Mesenteric fat pad (tissue), 1 donor: ENCODE measurements at places on chromosomes 1 and 21.

DNA sequence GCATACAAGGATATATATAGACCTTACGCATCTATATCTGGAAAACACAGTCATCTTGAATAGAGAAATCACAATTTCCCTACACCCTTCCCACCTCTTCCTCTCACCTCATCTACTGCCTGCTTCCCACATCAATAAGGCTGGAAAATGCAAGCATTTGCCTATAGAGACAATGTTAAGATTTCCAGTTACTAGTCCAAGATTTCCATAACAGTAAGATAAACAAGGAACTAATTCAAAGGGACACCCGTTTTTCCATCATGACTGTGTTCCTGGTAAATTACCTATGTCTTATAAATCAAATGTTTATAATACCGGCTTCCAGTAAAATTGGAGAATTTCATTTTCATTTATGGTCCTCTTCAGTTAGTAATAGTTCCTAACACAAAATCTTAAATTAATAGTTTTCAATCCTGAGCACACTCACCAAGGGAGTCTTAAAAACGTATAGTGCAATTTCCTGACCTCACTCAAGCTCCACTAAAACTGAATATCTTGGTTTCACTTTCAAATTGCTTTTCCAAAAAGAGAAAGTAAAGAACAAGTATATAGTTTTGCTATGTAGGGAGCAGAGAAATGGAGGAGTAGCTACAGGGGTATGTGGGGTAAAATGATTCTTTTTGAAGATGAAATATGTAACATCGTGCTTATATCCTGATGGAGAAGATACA is 398.7 kb downstream of the PLPP3 start:
- DNase-seq = no peak

- DNase-seq = no peak
These were observed 121.0 kb downstream of the TMEM53 start for GRCh38 chr1:44553127-44553758.

GRCh38 chr1:87953732-87954344 is 625.2 kb downstream of the LMO4 start:
- no peak for DNase-seq

DNA sequence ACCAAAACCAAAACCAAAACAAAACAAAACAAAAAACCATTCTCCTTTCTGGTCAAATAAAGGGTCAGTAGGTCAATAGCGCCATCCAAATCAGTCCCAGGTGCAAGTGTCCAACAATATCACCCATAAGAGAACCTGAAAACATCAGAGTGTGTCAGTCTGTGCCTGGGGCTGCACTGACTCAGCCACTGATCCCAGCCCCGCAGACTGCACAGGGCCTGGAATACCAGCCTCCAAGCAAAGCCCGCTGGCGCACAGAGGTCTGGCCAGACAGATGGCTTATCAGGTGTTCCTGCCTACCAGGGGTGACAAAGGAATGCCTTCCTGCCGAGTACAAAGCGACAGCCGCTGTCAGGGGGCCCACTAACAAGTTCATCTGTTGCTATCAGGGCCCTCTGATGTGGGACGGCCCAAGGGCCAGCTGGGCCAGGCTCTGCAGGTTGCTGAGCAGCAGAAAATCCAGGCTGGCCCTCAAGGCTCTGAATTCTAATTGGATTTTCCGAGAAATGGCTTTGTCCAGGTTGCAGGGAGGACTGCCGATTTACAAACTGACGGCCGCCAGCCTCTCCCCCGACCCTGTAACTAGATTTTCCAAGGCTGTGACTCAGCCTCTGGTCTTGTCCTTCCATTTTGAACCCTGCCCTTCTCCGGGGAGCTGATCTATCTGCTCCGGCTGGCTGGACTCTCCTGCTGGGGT is 13.7 kb upstream of the TMEM51 start:
- DNase-seq = no peak

DNA sequence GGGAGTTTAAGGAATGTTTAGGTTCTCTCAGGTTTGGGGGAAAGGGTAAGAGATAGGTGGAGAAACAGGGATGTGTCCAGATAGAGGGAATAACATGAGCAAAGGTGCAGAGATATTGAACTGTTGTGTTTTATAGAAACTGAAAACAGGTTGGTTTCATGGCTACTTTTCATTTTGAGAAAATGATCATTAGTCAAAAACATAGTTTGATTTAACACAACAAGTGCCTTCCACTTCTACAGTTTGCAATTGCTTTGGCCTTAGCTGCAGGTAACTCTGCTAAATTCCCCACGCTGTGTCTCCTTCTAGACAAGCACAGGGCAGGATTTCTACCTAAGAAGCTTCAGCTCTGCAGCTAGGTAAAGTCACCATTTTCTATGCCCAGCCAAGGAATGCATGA is 124.9 kb downstream of the RGS2 start:
- DNase-seq = no peak

DNA sequence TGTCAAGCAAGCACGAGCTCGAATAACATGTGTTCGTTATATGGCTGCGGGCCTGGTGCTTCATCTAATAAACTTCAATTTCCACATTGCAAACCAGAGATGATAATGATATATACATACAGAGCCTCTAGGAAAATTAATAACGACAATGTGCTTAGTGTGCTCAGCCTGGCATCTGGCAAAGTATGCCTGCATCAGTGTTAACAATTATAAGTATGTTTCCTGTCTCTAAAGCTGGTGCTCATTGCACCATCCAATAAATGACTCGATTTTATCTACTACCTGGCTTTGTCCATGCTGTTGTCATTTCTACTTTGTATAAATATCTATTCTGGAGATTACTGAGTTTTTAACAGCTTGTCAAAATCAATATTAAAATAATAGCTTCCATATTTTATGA is 1402.6 kb downstream of the MRPL39 start:
- DNase-seq = no peak

DNA sequence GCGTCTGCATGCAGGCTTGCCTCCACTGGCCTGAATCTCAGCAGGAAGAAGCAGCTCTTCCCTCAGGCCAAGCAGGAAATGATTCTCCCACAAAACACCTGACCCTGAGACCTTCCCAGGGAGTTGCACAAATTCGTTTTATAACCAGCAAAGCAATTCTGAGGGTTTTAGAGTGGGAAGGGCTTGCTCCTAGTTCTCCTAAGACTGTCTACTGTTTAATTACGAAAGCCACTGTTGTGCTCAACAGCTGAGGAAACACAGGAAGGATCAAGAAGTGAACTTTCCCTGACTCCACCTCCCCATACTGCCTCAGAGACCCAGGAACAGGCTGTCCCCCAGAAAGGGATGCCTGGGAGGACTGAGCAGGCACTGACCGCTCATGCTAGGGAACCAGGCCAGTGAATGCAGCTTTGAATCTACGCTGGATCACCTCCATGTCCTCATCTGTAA is 37.0 kb upstream of the PUM1 start:
- no peak for DNase-seq

DNA sequence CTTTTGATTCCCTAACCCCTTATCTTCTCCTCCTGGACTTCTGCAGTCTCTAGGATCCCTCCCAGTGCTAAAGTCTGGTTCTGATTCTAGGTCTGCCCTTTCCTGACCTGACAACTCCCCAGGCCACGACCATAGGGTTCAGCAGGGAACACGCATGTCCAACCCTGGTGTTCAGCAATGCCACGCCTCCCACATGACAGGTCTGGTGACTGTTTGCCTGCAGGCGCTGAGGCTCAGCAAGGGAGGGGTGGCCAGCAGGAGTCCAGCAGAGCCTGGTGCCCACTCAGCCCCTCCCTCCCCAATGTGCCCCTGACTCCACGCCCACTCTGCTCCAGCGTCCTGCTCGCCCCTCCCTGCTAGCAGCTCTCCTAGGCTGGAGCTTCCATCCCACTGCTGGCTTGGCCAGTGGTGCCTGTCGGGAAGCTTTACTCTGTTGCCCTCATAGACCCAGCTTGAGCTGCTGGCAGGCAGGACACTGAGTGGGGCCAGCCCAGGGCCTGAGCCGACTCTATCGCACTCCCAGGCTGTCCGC is 17.3 kb downstream of the SLC9A1 start:
- DNase-seq = no peak

GRCh38 chr1:58094221-58094620 is 452.3 kb downstream of the OMA1 start:
- DNase-seq = no peak

- no peak for DNase-seq
These were observed 1.0 kb downstream of the ANKRD65 start for GRCh38 chr1:1419813-1420653.

GRCh38 chr21:31201548-31201947 is 142.5 kb downstream of the TIAM1 start:
- no peak for DNase-seq

DNA sequence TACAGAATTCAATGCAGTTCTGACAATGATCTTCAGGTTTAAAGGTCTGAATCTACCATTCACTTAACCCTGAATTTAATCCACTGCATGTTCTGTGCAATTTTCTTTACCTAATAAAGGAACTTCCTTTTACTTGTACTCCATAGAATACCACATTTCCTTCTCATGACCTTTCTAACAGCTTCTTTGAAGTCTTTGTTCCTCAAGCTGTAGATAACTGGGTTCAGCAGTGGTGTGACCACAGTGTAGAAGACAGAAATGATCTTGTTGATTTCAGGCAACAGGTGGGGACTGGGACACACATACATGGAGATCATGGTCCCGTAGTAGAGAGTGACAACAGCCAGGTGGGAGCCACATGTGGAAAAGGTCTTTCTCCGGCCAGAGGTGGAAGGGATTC is 878 bp downstream of the OR11L1 start:
- no peak for DNase-seq

- DNase-seq = no peak
These were observed 3.7 kb downstream of the SLC45A3 start for GRCh38 chr1:205676597-205676996.

DNA sequence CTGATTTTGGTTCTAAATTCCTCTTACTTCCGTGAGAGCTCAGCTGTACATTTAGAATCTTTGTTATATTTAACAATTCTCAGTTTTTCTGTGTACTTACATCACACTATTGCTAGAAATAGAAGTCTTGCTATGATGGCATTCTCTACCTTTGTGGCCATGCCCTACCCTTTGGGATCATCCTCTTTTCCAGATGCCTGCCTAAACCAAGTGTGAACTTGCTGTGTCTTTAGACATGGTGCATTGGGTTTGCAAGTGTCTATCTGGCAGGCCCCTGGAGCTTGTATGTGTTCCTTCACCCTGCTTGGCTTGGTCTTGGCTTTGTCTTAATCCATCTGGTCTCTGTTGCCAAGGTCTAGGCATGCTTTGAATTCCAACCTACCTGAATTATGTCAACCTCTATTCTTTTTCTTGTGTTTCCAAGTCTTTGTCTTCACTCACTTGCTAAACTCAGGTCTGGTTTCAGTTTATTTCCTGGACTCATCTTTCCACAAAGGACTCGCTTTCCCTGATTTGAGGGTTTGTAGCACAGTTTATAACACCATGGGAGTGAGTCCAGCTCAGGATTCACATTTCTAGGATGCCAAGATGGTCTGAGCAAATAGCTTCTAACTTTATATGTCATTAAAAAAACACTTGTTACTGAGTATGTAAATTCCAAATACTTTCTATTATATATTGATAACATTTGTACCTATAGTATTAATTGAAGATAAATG is 20.6 kb upstream of the APOBEC4 start:
- no peak for DNase-seq

DNA sequence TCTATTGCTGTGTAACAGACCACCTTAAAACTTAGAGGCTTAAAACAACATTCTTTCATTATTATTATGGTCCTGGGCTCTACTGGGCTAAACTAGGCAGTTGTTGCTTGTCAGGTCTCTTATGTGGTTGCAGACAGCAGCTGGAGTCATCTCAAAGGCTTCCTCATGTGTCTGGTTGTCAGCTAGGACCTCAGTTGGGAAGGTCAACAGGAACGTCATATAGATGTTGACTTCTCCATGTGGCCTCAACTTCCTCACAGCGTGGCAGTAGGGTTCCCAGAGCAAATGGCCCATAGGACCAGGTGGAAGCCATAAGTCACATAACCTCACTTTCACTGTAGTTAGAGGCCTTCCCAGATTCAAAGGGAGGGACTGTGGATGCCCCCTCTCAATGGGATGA is 15.4 kb upstream of the MEF2D start:
- peak; percentile 30 for DNase-seq

- no peak for DNase-seq
These were observed 17.4 kb upstream of the LCE3A start for GRCh38 chr1:152640351-152640750.

- DNase-seq = no peak
These were observed 545.1 kb upstream of the NR5A2 start for GRCh38 chr1:199482426-199482825.

DNA sequence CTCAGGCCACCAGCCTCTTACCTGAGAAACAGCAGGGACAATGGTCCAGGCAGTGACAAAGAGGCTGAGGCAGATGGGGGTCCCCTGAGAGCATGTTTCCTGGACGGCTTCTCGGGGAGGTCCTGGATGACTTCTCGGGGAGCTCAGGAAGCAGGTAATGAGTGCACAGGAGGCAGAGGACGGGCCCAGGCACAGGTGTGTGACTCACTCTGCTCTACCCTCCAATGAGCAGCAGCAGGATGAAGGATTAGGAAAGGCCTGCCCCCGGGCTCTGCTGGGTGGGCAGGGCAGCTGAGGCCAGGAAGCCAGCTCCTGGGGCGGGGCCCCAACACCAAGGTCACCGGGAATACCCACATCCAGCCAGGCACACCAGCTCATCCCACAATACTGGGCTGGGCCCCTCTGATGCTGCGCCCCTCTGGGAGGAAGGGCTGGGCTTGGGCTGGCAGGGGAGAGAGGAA is 17.2 kb upstream of the PTAFR start:
- DNase-seq = peak; percentile 89

- DNase-seq = no peak
These were observed 234.0 kb upstream of the IRF2BP2 start for GRCh38 chr1:234843946-234844345.

- DNase-seq = no peak
These were observed 97.0 kb downstream of the OBSCN start for GRCh38 chr1:228304766-228305395.

DNA sequence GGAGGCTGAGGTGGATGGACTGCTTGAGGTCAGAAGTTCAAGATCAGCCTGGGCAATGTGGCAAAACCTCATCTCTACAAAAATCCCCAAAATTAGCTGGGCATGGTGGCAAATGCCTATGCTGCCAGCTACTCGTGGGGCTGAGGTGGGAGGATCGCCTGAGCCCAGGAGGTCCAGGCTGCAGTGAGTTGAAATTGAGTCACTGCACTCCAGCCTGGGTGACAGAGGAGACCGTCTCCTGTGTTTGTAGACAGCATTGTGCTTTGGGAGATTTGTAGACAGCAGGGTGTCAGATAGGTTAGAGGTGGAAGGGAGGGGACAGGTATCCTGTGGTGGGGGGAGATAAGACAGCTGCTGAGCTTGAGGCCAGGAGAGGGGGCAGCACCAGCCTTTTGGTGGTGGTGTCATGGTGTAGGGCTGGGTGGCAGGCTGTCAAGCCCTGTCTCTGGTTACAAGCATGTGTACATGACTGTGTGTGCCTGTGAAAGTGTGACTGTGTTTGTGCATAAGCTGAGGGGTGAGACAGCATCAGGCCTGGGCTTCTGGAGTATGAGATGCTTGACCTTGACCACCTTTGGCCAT is 15.2 kb downstream of the PPFIA4 start:
- DNase-seq = peak; percentile 49

- no peak for DNase-seq
These were observed 11.5 kb downstream of the MACO1 start for GRCh38 chr1:25442178-25442577.
